ENCODE measurements at places on chromosomes 5 and 9.

GRCh38 chr5:119515192-119515591 lies 62.9 kb downstream of the HSD17B4 start:
- DNase-seq: no peak

- DNase-seq: no peak
These were observed 23.1 kb upstream of the SHB start for GRCh38 chr9:38092200-38092524.

- DNase-seq: no peak
These were observed 1.1 kb downstream of the ATPSCKMT start for GRCh38 chr5:10248378-10249260.

DNA sequence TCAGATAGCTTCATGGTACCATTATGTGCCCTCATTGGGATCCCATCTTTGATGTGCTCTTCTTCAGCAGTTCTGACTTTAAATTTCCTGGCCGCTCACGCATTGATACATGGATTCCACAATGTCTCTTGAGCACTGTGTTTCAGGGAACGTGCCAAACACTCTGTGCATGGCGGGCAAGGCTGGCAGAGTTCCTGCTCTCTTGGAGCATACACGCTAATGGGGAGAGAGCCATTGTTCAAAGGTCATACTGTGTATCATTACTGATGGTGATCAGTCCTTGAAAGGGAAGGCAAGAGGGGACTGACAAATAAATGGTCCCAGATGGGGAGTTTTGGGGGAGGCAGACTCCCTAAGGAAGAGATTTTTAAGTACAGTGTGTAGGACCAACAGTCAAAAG lies 52.3 kb downstream of the AMBP start:
- no peak for DNase-seq

DNA sequence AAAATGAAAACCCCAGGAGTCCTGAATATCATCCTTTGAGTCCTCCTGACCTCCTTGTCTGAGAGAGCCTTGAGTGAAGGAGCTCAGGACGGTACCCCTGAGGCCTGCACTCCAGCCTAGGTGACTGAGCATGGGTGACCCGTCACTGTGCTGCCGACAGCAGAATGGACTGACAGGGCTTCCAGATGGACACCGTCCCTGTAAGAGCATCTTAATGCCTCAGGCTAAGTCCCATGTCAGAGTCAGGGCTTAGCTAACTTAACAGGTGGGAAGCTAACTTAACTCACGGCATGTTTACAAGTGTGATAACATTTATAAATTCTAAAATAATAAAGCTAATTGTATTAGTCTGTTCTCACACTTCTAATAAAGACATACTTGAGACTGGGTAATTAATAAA lies 68.3 kb downstream of the IL6ST start:
- no peak for DNase-seq

DNA sequence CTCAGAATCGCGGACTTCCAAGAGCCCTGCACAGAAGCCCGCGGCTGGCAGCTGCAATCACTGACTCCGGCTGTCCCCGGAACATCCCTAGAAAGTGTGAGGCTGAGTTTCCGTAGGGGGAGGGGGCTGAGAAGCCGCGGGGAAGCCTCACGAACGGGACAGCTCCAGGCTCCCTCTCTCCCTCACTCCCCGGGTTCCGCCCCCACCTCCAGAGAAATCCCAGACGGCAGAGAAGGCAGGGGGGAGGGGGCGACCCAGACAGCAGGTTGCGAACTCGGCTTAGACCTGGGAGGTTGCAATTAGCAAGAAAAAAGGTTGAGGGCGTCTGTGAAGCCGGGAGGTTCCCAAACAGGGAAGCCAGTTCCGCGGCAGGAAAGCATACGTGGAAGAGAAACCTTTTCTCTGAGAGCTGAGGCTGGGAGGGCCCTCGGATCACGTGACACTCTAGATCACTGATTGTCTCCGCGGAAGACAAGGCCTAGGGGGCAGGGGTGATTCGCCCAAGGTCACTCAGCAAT lies 73.8 kb upstream of the CPLX2 start:
- DNase-seq: no peak

DNA sequence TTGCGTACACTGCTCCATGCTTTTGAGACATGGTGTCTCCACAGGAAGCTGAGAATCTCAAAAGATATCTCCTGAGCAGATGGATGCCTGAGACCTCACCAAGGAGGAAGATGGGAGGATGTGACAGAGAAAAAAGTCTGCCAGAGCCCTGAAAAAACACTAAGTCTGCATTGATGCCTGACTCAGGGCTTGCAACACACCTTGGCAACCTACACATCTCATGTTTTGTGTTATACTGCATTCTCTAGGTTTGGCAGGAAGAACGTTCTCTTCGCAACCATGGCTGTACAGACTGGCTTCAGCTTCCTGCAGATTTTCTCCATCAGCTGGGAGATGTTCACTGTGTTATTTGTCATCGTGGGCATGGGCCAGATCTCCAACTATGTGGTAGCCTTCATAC lies 19.2 kb downstream of the SLC22A4 start:
- no peak for DNase-seq

DNA sequence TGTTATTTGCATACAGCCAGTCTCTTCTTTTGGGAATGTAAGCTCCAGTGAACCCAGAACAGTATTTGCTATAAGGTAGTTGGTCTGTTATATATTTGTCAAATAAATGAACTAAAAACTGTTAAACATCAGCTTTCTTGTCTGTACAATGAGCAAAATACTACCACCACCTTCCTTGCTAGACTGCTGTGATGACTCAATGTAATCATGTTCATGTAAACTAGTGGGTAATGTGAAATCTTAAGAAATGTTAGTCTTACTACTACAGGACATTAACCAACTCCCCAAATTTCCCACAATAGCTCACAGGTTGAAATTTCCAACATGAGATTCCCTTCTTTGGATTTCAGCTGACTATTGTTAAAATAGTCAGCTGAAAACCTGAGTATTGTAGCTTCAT lies 176.1 kb downstream of the TRPM3 start:
- DNase-seq: no peak

GRCh38 chr9:737400-738120 lies 103.9 kb upstream of the DMRT1 start:
- no peak for DNase-seq

DNA sequence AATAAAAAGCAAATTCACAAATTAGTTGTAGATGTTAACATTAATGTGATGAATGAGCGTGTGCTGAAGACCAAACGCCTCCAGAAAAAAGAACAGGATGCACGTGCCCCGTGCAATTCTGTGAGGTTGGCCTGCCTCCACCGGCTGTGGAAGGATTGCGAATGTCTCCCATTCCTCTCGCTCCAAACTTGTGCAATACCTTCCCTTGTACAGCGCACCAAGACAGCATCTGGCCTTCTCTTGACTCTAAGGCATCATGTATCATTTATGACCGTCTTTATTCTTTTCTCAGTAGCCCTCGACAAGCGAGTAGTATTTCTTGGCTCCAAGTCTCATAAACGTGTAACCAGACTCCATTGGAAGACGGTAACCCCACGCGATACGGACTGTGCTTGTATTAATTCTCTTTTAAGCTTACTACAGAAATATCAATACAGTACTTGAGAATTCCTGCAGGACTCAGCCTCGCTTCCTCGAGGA lies 1.5 kb upstream of the TESK1 start:
- no peak for DNase-seq

- DNase-seq: no peak
These were observed 12.0 kb downstream of the CTNNAL1 start for GRCh38 chr9:109001275-109001676.

- no peak for DNase-seq
These were observed 146.5 kb downstream of the NXNL2 start for GRCh38 chr9:88681434-88681833.

DNA sequence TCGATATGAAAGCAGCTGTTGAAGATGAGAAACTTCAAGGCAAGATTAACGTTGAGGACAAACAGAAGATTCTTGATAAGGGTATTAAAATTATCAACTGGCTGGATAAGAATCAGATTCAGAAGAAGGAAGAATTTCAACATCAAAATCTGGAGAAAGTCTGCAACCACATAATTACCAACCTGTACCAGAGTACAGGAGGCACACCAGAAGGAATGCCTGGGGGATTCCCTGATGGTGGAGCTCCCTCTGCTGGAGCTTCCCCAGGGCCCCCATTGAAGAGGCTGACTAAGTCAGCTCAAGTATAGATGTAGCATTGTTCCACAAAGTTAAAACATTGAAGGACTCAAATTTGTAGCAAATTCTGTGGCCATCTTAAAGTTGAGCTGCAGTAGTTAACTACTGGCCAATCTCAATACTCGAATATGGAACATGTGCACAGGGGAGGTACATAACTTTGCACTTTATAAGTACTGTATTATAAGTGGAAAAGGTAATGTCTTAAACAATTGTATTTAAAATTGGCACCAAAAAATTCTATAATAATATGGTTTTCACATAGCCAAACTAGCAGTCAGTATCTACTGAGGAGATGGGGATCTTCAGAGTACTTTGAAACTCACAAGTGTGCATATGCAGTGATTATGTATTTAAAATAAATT lies 237.5 kb downstream of the CHSY3 start:
- DNase-seq: no peak

DNA sequence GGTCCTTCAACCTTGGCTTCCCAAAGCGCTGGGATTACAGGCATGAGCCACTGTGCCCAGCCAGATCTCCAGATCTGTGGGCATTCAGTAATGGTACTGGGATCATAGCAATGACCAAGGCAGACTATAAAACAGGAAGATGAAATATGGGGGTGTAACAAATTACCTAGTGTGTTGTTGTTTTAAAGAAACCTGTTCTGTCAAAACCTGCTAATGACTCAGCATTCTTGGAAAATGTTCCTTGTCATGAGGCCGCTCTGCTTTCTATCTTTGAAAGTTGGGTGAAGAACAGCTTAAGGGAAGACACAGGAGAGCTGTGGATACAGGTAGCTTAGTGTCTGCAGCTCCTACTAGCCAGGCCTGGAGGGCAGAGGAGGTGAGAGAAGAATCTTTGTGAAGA lies 19.4 kb downstream of the TARS1 start:
- no peak for DNase-seq

GRCh38 chr5:117299224-117299935 lies 724.8 kb upstream of the SEMA6A start:
- no peak for DNase-seq

- no peak for DNase-seq
These were observed 3.4 kb upstream of the AGTPBP1 start for GRCh38 chr9:85745203-85745602.

- DNase-seq: no peak
These were observed 18.3 kb upstream of the FUBP3 start for GRCh38 chr9:130561056-130561455.

GRCh38 chr9:133717113-133718031 lies 20.8 kb downstream of the SARDH start:
- no peak for DNase-seq

DNA sequence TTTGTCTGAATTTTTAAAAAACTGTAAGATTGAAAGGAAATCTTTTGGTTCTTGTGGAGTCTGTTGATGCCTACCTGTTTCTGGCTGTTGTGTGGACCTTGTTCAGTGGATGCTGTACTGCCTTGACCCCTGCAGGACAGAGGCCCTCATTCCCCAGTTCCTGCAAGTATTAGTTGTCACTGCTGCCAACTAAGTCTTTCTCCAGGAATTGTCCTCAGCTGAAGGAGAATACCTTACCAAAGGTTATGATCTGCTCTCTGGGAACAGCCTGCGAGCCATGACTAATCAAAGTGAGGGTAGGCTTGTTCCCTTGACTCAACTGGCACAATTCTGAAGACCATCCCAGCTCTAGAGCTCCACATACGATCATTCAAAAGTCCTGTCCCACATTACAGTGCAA lies 145.3 kb upstream of the FST start:
- DNase-seq: no peak

DNA sequence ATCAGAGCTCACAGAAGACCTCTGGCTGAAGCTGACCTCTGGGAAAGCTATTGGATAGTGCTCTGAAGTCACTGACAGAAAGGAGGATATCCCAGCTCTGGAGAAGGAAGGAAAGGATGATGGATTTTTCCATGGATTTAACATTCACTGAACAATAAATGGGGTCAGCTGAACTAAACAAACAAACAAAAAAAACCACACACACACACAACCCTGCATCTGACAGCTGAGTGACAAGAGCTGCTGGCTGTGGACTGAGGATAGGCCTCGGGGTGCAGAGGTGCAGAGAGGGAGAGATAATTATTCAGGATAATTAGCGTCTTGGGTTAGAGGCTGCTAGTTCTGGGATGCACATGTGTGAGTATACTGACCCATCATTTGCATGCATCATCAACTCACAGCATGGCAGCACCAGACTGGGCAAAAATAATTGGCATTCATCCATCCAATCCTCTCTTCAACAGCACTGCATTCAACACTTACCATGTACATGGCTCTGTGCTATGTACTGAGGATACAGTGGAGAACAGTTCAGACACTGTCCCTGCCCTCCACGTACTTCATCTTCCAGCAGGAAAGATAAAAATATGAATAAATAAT lies 131.4 kb upstream of the TRIM32 start:
- no peak for DNase-seq

GRCh38 chr9:123945532-123945931 lies 15.6 kb upstream of the DENND1A start:
- no peak for DNase-seq

GRCh38 chr5:116669261-116670031 lies 94.8 kb upstream of the SEMA6A start:
- DNase-seq: no peak

- DNase-seq: no peak
These were observed 103.0 kb upstream of the MAMDC2 start for GRCh38 chr9:69940674-69941073.

GRCh38 chr9:90064971-90065370 lies 460.2 kb downstream of the GADD45G start:
- no peak for DNase-seq

- DNase-seq: no peak
These were observed 10.3 kb upstream of the RGMB start for GRCh38 chr5:98763001-98763630.

GRCh38 chr9:125074976-125075375 lies 68.4 kb downstream of the SCAI start:
- no peak for DNase-seq

DNA sequence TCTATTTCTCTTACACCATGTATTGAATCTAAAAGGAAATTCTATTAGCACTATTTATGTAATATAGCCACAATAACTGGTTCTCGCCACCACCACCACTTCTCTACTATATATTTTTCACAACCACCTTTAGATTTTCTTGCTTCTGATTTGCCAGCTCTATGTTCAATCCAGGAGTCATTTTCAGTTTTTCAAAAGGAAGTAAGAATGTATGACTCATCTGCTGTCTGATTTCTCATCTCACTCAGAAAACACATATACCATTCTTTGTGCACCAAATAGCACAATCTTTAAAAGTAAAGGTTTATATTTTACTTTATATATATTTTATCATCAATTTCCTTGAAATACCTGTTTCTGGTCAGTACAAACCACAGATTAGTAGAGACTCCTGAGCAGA lies 1127.5 kb downstream of the TAF11L14 start:
- DNase-seq: no peak

DNA sequence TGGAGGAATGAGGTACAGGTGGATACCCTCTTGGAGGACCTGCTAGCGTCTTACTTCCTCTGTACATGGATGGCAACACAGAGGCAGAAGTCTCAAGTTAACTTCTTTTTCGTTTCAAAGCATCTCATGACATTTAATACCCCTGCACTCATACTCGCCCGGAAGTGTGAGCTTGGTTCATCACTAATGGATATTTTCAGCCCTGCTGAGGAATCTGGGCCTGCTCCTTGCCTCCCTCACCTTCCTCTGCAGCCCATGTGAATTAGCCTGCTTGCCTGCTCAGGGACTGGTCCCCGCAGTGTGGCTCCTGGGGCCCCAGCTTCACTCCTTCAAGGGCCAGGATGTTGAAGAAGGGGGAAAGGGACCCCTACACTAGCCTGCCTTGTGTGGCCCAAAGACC lies 34.1 kb downstream of the GADD45G start:
- no peak for DNase-seq

GRCh38 chr5:65825408-65826328 lies 100.7 kb upstream of the ERBIN start:
- DNase-seq: no peak

- DNase-seq: no peak
These were observed 218.2 kb upstream of the IL12B start for GRCh38 chr5:159548517-159548916.

All from stimulated activated CD4-positive, alpha-beta T cell treated with anti-CD3 and anti-CD28 coated beads, Interleukin-12 subunit alpha, Interleukin-12 subunit beta, amount 100 ng/mL, for 4 hours (primary cell).